ENCODE measurements at places on chromosomes 12 and 14.

DNA sequence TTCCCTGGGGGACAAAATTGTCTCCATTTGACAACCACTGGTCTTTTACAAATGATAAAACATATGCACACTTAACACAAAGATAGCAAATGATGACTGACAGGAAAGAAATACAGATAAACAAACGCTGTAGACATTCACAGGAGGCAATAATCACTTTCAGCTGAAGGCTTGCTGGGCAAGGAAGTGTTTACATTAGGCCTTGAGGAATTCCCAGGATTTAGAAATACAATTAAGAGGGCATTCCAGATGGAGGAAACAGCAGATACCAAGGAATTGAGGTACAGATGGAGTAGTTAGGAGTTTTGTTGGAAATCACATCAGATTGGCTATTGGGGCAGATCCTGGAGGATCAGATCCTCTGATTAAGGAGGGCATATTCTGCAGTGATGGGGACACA, 93.9 kb downstream of the DYRK2 start:
- ATAC-seq: no peak

GRCh38 chr12:2118061-2118460, 65.3 kb downstream of the CACNA1C start:
- ATAC-seq: no peak

DNA sequence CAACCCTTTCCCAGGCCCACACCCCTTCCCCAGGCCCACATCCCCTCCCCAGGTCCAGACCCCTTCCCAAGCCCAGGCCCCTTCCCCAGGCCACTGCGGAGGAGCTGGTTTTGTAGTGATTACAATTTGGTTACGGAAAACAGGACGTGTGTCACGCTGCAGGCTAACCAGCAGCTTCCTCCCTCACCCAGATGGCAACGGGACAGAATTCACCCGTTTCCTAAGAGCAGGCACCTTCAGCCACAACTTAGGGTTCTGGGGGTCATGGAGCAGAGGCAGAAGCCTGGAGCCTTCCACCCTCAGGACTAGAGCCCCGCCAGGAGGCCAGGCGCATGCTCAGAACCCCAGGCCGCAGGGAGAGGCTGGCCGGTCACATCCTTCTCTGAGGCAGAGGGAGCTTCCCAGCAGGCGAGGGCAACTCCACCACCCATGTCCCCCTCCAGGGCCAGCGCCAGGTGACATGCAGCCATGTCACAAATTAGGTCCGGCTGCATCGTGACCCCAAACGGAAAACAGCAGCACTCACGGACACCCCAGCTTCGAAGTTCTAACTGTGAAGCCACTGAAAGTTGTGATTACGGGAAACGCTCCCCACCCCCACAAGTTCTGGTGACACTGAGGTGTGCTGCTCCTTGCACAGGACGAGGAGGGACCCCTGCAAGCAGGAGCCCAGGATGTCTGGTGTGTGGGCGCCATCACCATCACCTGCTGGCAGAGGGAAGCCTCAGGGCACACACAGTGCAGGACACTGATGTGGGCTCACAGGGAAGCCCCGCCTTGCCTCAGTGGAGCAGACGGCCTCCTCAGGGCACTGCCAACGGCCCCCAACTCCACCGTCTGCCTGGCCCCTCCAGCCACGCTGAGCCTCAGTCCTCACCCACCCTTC, 7.7 kb downstream of the BRF1 start:
- no peak for ATAC-seq

DNA sequence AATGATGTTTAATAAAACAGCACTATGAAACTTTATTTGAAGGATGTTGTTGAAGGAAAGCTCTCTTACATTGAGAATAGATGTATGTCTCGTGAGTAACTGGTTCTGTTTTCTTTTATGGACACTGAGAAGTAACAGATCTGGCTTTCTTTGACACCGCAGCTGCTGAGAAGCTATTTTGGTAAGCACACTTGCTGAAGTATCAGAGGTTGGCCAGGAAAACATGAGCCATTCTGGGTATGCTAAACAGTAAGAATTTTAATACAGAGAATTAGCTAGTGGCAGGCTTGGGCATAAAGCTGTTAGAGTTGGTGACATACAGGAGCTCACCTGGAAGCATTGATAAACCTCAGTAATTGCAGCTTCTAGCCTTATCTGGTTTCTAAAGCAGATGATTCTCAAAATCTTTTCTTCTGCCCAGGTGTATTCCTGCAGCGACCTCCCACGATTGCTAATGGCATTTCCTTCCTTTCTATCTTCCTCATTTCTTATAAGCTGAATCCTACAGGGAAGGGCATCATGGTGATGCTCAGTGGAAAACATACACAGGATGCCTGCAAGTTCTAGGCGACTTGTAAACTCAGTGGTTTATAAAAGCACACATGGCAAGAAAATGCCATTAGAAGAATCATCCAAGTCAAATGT, 291.6 kb upstream of the SLC16A7 start:
- no peak for ATAC-seq

- ATAC-seq: no peak
Observed at GRCh38 chr12:131674373-131674772, 36.5 kb upstream of the SFSWAP start.

DNA sequence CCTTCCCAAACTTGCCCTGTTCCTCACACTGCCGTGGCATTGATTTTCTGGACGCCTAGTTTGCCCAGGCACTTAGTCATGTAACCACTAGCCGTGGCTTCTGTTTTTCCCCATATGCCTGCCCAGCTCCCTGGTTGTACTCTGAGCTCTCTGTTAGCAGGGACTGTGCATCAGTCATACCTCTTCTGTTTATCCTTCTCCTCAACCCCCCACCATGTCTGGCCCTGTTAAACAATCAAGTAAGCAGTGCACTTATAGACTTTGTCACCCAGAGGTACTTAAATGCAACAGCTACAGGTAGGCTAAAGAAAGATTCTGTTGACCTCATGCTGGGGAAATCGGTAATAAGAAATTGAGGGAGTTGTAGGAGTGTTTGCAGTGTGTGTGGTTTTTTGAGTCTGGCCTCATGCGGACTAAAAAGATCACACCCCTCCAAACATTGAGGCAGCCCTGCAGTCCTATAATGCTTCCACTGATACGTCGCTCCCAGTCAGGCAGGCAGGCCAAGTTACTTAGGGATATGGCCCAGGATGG, 17.0 kb downstream of the UBE3B start:
- no peak for ATAC-seq

- ATAC-seq: no peak
Observed at GRCh38 chr12:59580050-59580449, 15.8 kb upstream of the SLC16A7 start.

DNA sequence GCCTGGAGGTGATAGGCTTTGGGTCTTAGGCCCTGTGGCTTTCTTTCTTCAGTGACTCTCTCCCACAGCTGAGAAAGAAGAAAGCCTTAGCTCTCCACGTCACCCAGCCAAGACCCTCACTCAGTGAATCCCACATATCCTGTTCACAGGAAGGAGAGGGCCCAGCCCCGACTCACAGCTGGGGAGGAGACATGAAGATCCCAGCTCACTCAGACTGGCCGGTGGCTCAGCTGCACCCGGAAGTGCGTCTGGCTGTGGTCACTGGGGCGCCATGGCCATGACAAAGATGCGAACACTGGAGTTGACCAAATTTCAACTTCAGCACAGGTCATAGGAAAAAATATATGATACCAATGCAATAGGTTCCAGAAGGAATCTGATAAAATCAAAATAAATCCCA, 14.2 kb downstream of the DLK1 start:
- no peak for ATAC-seq

- ATAC-seq: peak; percentile 12
Observed at GRCh38 chr12:106248312-106248845, 559 bp upstream of the CKAP4 start.

GRCh38 chr14:100303179-100303578, 3.1 kb downstream of the SLC25A29 start:
- no peak for ATAC-seq

- ATAC-seq: no peak
Observed at GRCh38 chr12:52637299-52637698, 14.7 kb downstream of the KRT2 start.

- no peak for ATAC-seq
Observed at GRCh38 chr12:66620688-66621087, 58.2 kb downstream of the GRIP1 start.

DNA sequence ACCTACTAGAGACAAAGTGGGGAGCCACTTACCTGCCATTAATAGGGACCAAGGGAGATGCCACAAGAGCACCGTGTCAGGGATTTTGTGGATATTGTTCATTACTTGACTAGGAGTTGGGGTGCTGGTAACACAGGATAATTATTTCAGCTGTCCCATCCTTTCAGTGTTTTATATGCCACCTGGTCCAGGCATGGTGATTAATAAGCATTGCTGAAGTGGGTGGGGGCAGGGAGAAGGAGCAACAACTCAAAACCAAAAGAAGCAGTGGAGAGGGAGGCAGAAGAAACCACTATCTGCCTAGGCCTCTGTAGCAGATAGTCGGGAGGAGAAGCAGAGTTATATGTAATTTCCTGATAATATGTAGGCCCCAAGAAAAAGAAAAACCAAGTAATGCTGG, 184.6 kb downstream of the NPAS3 start:
- ATAC-seq: no peak

- no peak for ATAC-seq
Observed at GRCh38 chr14:73811164-73811503, 40.5 kb upstream of the PTGR2 start.

DNA sequence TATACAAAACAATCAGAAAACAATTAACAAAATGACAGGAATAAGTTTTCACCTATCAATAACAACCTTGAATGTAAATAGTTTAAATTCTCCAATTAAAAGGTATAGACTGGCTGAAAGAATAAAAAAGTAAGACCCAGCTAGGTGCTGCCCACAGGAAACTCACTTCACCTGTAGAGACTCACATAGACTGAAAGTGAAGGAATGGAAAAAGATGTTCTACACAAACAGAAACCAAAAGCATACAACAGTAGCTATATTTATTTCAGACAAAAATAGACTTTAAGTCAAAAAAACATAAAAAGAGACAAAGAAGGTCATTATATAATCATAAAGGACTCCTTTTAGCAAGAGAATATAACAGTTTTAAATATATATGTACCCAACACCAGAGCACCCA, 152.4 kb upstream of the PWP1 start:
- no peak for ATAC-seq

GRCh38 chr12:21774358-21775132, at the start of gene KCNJ8:
Gene KCNJ8, minus strand, starts transcription at chr12:21774706. Its CDS starts 1,090 bp downstream, at chr12:21773616.
- no peak for ATAC-seq

- ATAC-seq: no peak
Observed at GRCh38 chr12:52494518-52494917, 1.5 kb upstream of the KRT6A start.

DNA sequence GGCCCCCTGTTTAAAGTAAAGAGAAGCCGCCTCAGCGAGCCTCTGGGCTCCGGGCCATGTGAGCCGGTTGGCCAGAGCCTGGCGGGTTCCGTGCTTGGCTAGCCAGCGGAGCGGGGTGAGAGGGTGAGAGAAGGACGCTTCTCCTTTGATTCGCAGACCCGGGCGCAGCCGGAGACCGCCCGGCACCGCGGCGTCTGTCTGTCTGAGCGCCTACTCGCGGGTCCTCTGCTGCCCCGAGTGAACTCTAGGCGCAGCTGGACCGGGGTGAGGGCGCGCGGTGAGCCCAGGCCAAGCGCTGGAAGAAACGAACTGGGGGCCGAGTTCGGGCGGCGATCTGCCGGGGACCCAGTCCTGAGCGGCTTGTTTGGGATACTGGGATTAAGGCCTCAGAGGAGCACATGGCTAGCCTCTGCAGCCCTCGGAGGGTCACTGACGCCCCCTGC, 41.4 kb upstream of the TBX5 start:
- ATAC-seq: no peak

DNA sequence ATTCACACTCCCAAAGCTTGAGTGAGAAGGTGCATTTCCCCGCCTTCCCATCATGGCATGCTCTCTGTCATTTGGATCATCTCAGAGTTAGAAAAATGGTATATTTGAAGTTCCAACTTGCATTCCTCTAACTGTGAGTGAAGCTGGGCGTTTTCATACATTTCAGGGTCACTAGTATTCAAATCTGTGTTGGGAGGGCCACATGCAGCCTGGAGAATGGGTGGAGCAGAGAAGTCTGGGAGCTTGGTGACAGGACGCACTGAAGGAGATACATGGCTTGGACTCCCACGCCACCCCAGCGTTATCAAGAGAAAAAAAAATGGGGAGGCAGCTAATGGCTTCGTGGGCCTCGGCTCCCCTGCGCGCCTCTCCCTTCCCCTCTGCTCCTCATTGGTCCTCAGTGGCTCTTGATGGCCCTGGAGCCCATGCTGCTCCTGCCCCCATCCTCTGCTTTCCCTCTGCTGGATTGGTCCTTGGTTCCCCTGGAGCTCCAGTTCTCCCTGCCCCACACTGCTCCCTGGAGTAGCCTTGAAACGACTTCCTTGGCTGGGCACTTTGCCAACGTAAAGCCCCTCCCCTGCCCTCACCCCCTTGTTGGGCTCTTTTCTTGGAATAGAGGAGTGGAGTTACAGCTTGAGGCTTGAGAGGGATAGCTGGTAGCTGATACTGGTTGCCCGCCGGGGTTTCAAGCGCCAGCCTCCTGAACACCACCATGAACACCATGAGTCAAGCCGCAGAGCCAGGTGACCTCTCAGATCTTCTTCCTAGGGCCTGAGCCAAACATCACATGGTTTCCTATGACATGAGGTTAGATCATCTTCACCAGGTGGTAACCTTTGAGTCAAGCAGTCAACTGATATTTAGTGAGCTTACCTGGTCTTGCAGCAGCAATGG, 139.6 kb downstream of the PRKCH start:
- ATAC-seq: peak; percentile 93

GRCh38 chr14:80358112-80358511, 146.8 kb upstream of the DIO2 start:
- ATAC-seq: no peak

DNA sequence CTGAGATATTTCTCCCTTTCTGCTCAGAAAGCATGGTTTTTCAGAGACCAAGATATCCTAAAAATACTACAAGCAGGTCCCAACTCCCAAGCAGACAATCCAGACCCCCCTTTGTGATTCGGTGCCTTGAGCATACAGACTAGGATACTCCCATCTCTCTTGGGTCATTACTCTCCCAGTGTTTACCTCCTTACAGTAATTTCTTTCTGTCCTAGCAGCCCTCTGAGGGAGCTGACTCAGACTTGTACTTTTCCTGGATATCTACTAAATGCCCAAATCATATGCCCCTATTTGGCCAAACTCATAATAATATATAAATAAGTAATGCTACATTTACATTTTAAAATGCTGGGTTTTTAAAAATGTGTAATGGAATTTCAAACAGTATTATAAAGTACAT, 355.6 kb downstream of the LRIG3 start:
- no peak for ATAC-seq

GRCh38 chr12:12384571-12385340, 27.9 kb downstream of the BORCS5 start:
- ATAC-seq: peak; percentile 77

GRCh38 chr12:67382241-67382871, 113.2 kb downstream of the CAND1 start:
- no peak for ATAC-seq

- ATAC-seq: no peak
Observed at GRCh38 chr12:52335598-52336262, 14.5 kb upstream of the KRT83 start.

DNA sequence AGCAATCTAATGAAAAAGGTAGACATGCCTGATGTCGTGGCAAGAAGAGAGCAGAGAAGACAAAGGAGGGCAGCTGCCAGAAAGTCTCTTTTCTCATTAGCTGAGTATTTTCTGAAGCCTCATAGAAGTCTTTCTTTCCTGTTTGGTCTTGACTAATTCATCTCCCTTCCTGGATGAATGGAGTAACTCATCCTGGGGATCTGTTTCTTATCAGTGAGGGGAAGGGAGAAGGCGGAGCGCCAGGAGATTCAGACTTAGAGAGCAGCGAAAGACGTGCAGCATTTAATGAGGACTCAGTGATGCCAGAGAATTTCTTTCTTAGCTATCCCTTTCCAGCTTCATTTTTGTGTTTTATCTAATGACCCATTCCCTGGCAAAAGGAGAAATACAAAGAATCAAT, 89.4 kb downstream of the SLC15A4 start:
- ATAC-seq: no peak
